ENCODE measurements at places on chromosomes 3 and 15. TPM values are rescaled to one million over a fixed set of nuclear protein-coding genes. Genes with fewer than 3 reads are reported as not detected.

- no peak for DNase-seq
These were observed 33.8 kb upstream of the GREM1 start for GRCh38 chr15:32683906-32684584.

GRCh38 chr15:65900488-65900887 is 31.2 kb downstream of the RAB11A start:
- DNase-seq: no peak

DNA sequence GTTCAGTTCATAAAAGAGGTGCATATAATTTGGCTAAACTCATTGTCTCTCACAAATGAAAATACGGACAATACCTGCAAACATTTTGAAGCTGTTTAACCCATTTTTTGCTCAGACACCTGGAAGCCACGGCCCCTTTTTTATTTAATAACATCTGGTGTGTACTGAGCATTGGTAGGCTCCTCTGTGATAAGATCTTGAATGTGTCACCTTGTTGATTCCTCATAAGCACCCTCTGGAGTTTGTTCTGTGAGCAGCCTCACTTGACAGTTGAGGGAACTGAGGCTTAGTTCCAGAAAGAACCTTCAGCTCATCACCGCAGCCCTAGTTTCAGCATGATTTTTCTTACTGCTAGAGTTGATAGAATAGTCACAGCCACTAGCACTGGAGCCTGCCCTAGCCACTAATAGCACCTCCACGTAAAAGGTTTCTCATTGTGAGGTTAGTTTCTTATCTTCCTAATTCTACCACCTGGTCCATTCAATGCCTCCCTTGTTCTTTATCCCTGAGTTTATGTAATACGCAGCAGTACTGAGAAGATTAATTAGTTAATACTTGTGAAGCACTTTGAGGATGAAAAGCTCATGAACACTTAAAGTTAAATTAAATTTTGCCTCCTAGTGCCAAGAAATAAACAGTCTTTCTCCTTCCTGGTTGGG is 71.9 kb downstream of the ITPR1 start:
- no peak for DNase-seq

DNA sequence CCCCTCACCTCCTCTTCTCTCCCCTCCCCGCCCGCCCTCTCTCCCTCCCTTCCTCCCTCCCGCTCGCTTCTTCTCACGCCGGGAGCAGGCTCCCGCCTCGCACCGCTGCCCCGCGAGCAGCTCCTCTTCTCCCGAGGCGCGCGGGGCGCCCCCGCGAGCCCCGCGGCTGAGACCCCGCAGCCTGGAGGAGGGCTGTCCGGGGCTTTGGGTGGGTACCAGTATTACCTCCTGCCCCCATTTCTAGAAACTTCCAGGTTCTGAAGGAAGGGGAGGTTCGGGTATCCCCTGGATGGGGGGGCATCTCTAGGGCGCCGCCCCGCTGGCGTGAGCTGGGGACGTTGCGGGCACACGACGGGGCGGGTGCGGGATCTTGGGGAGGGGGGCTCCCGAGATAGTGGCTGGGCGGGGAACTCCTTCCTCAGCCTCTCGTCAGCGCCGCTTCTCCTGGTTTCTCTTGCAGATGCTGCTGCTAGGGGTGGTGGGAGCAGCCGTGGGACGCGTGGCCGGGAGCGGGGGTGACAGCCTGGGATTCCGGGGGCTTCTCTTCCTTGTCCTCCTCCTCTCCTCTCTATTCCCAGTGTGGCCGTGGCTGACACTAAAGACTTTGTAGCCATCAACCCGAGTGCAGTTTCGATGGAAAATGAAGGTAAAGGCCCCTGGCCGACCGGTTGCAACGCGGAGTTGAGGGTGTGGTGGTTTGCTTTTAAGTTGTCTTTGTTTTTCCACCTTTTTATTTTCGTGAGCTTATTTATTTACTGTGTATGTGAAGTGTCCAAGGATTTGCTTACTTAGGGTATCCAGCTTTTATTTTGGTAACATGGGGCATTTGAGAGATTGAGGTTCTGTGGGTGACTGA is 474 bp downstream of the ATP2C1 start:
- DNase-seq: no peak

- DNase-seq: no peak
These were observed 65.8 kb upstream of the TRA2B start for GRCh38 chr3:186003610-186004009.

DNA sequence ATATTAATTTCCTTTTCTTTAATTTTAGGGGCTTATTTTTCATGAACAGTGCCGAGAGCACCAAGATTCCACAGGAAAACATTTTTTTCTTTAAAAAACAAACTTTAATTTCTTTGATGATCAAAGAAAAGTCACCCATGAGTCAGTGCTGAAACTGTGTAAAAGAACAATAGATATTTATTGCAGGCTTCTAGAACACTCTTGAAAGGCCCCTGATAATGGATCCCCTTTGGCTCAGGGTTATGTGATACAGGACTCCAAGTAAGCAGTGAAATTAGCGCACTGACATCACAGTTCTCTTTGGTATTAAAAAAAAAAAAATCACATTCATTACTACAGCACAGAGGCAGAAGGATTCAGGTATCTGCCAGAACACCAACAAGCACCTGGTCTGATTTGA is 66.1 kb upstream of the MYZAP start:
- no peak for DNase-seq

- DNase-seq: no peak
These were observed 174.2 kb upstream of the STT3B start for GRCh38 chr3:31358473-31359070.

DNA sequence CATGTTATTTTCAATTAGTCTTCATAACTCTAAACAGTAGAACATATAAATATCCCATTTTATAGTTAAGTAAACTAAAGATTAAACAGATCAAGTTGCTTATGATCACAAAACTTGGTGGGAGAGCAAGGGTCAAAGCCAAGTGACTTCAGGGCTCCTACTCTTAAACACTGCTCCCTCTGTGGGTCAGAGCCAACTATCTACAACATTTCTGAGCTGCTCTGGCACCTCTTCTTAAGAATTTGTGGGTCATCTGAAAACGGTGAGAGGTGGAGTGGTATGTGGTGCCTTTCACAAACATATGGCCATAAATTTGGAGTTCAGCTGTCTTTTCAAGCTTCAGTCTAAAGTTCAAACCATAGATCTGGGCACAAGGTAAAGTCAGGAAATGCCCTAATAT is 10.9 kb downstream of the ATG3 start:
- no peak for DNase-seq

DNA sequence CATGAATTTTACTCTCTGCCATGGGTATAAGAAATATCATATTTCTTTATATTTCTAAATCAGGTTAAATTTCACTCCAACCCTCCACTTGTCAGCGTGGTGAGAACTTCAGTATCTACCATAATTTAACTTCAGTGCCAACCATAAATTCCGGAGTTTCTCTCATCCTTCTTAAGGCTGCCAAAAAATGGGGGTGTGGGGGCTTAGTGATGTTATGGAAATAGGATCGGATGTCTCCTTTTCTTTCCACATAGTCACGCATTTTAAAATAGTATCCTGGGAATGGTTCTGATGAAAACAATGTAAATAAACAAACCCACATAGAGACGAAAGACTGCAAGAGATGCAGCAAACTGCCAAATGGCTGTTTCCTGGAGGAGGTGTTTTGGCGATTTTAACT is 12.9 kb upstream of the FAM3D start:
- no peak for DNase-seq

DNA sequence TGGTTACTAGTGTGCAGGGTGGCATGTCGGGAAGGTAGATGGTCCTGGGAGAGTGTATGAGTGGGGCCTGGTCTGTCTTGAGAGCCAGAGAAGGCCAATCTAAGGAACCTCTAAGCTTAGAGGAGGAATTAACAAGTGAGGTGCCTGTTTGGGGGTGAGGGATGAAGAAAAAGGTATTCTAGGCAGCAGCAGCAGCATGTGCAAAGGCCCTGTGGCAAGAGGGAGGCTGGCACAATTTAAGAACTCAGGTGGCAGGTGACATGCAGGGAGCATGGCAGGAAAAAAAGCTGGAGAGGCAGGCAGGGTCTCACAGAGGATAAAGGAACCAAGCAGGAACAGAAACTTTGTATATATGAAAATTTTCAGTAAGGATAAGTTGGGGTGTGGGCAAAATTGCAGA is 51.2 kb downstream of the SPSB4 start:
- no peak for DNase-seq

DNA sequence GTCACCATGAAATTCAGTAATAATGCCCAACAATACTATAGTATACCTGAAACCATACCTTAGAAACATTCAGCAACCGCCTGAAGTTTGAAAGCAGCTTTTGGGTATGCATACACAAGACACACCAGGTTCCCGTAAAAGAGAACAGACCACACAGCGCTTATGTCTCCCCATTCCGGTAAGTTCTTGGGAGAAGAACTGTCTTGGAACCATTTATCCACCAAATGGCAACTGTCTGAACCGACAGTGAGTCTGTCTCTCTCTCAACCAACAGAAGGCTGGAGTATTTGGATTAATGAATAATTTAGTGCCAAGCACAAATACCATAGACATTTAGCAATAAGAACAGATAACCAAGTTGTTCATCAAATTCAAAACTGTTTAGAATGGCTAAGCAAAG is 7.6 kb downstream of the RGMA start:
- DNase-seq: no peak

GRCh38 chr3:8778475-8778874 is 9.1 kb upstream of the OXTR start:
- no peak for DNase-seq

DNA sequence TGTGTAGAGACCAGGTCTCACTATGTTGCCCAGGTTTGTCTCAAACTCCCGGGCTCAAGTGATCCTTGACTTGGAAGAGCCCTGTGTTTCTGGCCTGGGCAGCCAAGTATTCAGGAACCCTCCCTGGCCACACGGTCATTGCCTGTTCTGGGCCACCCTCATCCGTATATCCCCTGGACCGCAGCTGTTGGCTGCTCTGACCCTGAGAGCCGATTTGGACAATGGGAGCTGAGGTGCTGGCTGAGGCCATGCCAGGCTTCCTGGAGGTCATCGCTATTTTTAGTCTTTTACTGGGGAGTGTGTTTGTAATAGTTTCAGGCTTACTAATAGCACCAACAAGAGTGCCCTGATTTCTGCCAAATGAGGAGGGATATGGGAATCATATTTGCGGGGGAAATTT is 60.7 kb downstream of the ADAMTS7 start:
- no peak for DNase-seq

DNA sequence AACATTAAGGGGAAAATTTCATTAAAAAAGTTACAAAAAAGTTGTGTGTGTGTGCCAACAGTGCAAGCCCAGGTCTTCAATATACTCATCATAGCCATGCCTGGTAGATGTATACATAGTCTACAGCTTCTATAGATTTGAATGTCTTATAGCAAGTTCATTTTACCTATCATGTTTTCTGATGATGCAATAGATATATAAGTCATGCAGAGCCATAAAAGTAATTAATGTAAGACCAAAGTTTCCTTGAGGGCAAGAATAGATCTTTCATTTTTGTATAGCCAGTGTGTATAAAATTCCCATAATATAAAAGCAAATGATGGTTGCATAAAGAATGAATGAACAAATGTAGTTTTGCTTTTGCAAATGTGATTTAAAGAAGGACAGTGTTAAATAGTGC is 1138.4 kb downstream of the TBL1XR1 start:
- DNase-seq: no peak

DNA sequence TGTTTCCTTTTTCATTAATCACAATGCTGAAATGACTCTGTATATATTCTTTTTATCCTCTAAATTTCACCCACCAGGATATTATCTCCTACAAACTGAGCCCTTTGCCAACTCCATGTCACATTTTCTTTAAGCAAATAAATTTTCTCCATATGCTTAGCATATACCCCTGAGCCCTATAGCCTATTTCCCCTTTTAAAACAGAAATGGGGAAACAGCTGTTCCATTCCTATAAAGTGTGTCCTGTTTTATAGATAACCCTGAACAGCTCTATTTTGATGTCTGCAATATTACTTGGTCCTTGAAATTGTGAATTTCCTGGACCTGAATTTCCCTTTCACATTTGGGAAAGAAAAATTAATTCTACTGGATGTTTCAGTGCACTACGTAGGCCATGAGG is 15.6 kb upstream of the FILIP1L start:
- DNase-seq: no peak

- DNase-seq: no peak
These were observed 86.9 kb downstream of the ASB7 start for GRCh38 chr15:100689131-100689899.

DNA sequence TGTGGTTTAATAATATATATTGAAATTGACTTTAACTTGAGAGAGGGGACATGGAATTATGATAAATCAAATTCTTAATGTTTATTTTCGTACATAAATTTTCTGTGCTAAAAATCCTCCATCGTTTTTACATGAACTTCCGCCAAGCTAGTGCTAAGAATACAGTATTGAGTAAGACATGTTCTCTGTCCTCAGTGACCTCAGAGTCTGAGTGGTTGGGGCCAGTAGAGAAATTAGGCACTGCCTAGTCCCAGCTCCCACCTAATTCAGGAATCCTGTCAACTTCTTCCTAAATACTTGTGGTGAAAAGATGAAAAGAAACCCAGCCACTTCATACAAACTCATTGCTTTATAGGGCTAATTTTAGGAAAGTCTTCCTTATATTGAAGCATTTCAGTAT is 110.3 kb downstream of the PPP2R3A start:
- no peak for DNase-seq

DNA sequence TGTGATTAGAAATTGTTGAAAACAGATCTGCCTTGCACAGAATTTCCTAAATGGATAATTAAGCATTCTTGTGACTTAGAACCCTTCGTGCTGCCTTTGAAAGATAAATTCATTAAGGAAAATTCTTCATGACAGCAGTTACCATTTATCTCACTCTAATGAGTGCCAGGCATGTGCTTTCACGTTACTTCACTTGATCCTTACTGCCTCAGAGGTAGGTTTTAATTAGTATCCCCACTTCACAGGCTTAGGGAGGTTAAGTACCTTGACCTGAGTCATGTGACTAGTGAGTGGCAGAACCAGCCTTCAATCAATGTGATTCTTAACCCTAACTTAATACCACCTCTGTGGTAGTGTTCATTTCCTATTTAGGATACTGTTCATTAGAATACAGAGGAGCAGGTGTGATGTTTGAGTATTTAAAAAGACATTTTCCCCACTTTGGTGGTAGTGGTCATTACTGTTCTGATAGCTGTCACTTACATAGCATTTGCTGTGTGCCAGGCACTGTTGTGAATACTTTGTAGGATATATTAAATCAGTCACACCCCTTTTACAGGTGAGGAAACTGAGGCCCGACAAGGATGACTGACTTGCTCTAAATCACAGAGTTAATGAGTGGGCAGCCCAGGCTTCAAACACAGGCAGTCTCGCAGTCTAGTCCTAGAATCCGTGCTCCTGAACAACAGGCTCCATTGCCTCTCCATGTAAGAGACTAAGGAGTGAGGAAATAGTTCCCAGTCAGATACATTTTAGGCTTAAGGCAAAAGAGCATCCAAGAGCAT is 57.9 kb downstream of the RLBP1 start:
- DNase-seq: no peak

The PARP15 gene
- 4.0 TPM for total RNA-seq

The B3GALNT1 gene
- total RNA-seq: 16.4 TPM

The GOLGA8G gene
- not detected for total RNA-seq

The NR1I2 gene
- not detected for total RNA-seq

The FAM107A gene
- total RNA-seq: 63.6 TPM

The STRIT1 gene
- total RNA-seq: not detected

The LRRC15 gene
- not detected for total RNA-seq

The PLCL2 gene
- total RNA-seq: 6.9 TPM
